Stimulated activated CD8-positive, alpha-beta memory T cell treated with anti-CD3 and anti-CD28 coated beads, Interleukin-7, amount 100 ng/mL, for 4 hours (primary cell): ENCODE measurements at places on chromosomes 4 and X.

- DNase-seq, result no peak
Observed at GRCh38 chr4:24007860-24008261, 118.0 kb upstream of the PPARGC1A start.

GRCh38 chr4:20684852-20685763 lies 15.2 kb upstream of the PACRGL start:
- no peak for DNase-seq

- no peak for DNase-seq
Observed at GRCh38 chr4:105594099-105595010, 41.9 kb downstream of the ARHGEF38 start.

DNA sequence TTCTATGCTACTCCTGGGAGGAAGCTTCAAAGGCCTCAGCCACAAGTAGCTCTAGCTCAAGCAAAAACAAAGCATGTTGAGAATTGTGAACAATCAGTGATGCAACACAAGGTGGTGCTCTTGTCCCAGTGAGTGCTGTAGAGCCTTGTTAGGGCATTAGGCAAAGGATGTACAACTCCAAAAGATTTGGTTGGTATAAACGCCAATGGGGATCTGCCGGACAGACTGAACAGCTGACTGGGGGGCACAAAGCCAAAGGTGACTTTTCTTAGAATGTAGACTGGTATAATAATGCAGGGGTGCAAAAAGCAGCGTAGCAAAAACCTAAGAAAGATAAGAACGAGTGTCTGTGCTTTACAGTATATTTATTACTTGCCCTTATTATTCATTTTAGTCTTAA lies 62.6 kb upstream of the ALB start:
- DNase-seq, result no peak

- DNase-seq, result no peak
Observed at GRCh38 chr4:186902361-186902760, 178.7 kb upstream of the FAT1 start.
